Stimulated activated CD4-positive, alpha-beta T cell treated with anti-CD3 and anti-CD28 coated beads, Interleukin-1b, Interleukin-23, amount 100 ng/mL, for 1 hour (primary cell): ENCODE measurements at places on chromosomes 3 and 15.

- no peak for DNase-seq
Observed at GRCh38 chr3:72348357-72348756, 499.9 kb downstream of the SHQ1 start.

GRCh38 chr3:42148982-42149432 lies 57.9 kb downstream of the TRAK1 start:
- DNase-seq, result no peak

DNA sequence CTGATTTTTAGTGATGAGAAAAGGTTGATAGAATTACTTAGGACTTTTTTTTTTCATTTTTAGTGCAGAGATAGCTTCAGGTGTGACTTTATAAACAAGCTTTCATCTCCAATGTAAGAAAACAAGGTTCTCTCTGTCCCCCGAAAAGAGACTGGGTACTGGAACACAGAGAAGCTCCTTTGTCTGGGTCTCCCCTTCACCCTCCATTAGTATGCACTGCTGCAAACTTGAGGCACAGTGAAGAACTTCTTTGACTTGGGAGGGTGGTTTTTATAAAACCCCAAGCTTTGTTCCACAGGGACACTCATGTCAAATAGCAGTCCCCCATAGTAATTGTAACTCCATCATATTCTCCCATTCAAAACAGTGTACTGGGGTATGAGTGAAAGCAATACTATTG lies 93.5 kb upstream of the SOX2 start:
- no peak for DNase-seq

DNA sequence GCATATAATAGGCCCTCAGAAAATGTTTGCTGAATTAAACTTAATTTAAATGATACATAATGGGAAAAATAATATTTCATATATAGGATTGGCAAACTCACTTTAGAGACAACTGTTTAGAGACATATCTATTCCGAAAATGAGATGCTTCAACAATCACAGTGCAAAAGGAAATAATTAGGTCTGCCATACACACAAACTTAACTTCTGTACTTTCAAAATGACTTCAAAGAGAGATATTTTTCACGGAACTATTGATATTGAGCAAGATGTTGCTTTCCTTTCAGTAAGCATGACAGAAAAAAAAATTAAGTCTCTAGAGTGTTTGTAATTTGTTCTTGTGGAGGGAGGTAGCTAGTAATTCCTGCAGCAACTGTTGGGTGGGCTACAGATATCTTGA lies 769.5 kb downstream of the TUSC7 start:
- no peak for DNase-seq

GRCh38 chr15:89668171-89668570 lies 11.0 kb downstream of the PLIN1 start:
- DNase-seq, result no peak

DNA sequence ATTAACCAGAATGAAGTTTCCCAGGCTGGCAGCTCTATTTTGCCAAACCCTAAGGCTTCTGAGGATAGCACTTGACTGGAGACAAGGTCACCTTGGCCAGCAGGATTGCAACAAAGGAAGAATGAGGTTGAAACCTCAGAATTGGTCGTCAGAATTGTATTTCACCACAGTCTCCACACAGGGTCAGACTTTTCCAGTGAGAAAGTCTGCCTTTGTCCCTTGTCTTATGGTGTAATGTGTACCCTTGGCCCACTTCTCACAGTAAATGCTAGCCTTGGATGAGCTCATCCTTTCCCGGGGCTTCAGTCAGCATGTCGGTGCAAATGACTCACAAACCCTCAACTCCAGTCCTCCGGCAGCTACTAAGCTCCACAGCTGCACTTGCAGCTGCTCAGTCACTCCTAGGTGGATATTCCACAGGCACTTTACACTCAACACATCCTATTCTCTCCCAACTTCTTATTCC lies 19.7 kb downstream of the SSR3 start:
- DNase-seq, result no peak

GRCh38 chr3:20930034-20930433 lies 744.0 kb upstream of the SGO1 start:
- DNase-seq, result no peak

- DNase-seq, result no peak
Observed at GRCh38 chr3:11544412-11545181, 99.1 kb downstream of the VGLL4 start.

DNA sequence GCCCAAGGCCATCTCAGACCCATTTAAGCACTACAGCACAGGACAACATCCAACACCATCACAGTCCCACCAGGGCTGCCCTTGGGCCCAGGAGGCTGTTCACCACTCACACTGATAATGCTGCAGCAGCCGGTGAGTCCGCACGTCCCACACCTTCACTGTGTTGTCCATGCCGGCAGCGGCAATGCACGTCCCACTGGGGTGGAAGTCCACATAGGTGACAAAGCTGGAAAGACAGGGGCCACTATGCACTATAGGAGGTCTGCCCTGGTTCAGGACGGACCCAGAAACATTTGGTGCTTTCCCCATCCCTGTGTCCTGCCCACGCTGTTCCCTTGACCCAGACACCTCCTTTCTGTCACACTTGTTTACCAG lies 8.5 kb downstream of the POC1A start:
- DNase-seq, result no peak

GRCh38 chr15:40693904-40694687 lies 878 bp upstream of the RAD51 start:
- no peak for DNase-seq
